GM12878 (cell line): ENCODE measurements at places on chromosomes 6 and 20.
A peak's percentile ranks its signal among the peaks of the same experiment; 100 is the strongest.

GRCh38 chr6:108847738-108848115 lies 495 bp upstream of the ARMC2 start:
- no peak for DNase-seq

GRCh38 chr6:29651413-29652197 lies 5.3 kb upstream of the MOG start:
- no peak for DNase-seq

DNA sequence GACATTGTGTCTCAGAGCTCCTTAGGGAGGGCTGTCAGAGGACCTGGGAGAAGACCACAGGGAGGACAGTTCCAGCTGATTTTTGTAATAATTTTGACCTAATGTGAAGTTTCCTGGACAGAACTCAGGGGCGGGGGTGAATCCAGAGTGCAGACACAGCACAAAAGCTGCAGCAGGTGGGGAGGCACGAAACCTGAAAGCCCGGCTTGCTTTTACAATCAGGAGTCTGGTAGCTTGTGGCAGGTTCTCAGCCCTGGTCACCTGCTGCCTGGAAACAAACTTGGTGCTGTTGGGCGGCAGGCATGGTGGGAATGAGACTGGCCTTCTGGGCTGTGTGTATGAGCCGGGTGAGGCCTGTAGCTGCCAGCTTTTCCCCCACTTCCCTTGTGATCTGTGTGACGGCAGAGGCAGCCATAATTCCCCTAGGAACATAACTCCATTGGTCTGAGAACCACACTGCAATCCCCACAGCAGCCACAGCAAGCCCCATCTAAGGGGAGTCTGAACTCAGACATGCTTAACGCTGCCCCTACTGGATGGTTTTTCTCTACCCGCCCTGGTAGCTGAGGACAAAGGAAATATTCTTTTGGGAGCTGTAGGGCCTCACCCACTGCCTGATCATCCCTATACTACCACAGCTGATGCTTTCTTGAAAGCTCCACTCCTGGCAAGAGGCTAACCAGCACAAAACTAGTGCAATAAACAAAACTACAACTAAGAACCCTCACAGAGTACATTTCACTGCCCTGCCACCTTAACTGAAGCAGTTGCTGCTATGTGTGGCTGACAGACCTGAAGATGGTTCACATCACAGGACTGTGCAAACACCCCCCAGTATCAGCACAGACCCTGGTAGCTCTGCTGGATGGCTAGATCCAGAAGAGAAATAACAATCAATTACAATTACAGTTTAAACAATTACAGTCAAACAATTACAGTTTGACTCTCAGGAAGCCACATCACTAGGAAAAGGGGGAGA lies 1055.1 kb upstream of the GJE1 start:
- no peak for DNase-seq

- peak; percentile 54 for DNase-seq
Observed at GRCh38 chr6:158910484-158911440, 89.2 kb downstream of the RSPH3 start.

GRCh38 chr20:47610247-47610944 lies 108.7 kb downstream of the NCOA3 start:
- DNase-seq = peak; percentile 33
